ENCODE measurements at places on chromosomes 5 and 9.

- DNase-seq = no peak
Observed at GRCh38 chr9:96141666-96142065, 160.3 kb downstream of the HSD17B3 start.

GRCh38 chr5:137145721-137146120 is 353.4 kb downstream of the SPOCK1 start:
- DNase-seq = no peak

DNA sequence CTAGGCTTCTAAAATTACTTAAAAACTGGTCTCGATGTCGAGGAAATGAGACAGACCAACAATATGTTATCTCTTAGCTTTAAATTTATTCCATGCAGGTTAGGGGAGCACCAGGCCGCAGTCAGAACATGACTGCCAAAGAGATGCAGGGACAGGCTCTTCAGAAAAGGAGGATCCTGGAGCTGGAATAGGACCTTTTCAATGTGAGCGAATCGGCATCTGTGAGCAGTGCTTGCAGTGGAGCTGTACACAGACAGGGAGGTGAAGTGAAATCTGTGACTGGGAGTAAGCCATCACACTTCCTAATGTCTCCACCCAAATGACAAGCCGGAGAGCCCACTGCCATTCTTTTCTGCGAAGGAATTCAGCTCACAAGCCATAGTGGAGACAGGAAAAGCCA is 78.2 kb downstream of the EFNA5 start:
- no peak for DNase-seq

DNA sequence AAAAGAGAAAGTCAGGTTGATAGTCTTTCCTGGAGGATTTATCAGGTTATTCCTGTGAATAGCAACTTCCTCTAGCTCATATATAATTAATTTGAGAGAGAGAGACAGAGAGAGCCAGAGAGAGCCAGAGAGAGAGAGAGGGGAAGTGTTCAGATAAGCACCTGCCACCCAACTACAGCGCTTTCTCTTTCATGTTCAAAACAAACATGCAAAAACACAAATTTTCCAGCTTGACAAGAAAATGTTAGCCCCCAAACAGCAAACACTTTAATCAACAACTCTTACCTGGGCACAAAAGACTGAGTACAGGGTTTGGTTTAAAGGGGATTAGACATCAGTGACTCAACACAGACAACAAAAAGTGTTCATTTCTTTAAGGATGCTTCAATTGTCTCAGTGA is 61.7 kb upstream of the PLPP6 start:
- DNase-seq = no peak

DNA sequence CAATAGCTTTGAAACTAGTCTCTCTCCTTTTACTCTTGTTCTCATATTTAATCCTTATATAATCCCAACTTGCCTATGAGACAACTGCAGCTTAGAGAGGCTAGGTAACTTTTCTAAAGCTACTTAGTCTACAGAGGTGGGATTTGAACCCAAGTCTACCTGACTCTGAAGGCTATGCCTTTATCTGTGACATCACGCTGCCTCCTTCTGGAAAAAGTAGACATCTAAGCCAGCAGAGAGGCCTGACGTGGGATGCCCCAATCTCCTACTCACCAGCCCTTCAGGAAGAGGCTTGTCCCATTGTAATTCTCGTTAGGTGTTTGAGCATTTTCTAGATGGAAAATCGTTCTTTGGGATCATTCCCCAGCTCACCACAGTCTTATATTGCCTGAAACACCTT is 167.5 kb downstream of the HSPA4 start:
- no peak for DNase-seq

- no peak for DNase-seq
Observed at GRCh38 chr5:178207183-178207916, 3.0 kb downstream of the HNRNPAB start.

GRCh38 chr9:91546574-91546973 is 122.9 kb upstream of the NFIL3 start:
- no peak for DNase-seq

- DNase-seq = no peak
Observed at GRCh38 chr5:6518298-6519057, 69.8 kb downstream of the UBE2QL1 start.

- no peak for DNase-seq
Observed at GRCh38 chr5:93930098-93930497, 188.7 kb upstream of the POU5F2 start.

DNA sequence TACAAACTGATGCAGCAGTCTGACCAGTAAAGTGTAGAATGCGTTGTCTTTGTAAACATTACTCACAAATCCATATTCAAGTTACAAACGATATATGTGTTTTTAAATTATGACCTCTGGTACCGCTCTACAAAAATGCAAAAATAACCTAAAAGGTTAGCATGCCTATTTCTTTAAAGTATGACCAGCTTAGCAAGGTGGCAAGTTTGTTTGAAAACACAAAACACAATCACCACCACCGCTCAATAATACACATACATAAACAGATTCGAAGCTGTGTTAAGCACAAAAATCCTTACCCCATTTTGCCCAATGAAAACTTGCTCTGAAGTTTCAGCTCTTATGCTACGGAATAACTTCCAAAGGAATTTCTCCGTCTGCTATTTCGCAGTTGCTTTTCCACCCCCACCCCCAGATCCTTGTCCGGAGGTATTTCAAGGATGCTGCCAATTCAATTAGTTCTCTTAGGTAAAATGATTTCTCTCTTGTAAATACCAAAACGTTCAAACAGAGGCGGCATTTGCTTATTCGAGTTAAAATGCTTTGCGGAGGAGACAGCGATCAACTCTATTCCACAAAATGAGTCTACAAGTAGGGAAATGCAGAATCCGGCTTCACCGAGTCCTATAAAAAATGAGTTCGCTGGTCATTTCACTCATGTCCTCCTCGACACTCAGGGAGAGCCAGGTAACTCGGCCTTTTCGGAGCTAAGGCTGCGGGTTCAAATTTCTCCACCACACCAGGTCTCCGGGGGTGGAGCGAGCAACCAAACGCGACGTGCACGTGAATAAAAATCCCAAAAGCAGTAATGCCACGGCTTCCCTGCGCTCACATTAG is 1.2 kb downstream of the HOMER1 start:
- DNase-seq = no peak

GRCh38 chr9:18331808-18332209 is 142.1 kb upstream of the ADAMTSL1 start:
- DNase-seq = no peak

- DNase-seq = no peak
Observed at GRCh38 chr5:138467711-138468132, 2.4 kb downstream of the EGR1 start.

DNA sequence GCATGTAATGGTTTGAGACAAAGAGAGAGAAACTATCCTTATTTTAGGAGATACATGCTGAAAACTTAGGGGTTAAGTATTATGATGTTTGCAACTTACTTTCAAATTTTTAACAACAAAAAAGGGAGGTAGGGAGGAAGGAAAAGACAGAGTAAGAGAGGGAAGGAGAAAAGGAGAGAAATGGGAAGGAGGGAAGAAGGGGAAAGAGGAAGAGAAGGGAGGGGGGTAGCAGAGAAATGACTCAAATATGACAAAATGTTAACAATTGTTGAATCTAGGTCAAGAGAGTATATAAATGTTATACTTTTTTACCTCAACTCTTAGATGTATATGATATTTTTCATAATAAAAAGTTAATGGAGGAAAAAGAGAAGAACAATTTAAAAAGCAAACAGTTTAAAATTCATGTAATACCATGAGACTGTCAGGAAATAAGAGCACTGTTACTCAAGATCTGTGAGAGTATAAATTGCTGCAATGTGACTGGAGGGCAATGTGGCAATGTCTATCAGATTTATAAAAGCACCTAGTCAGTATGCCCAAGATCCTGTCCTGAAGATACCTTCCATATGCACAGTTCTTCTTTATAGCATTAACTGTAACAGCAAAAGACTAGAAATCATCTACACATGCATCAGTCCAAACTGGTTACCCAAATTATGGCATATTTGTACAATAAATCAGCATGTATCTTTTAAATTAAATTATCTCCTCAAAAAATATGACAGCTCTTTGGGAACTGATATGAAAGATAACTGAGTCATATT is 16.3 kb downstream of the FBXW11 start:
- no peak for DNase-seq

GRCh38 chr5:61704289-61704688 is 372.2 kb downstream of the ZSWIM6 start:
- DNase-seq = no peak

- DNase-seq = no peak
Observed at GRCh38 chr5:136906545-136906944, 541.2 kb upstream of the TRPC7 start.

DNA sequence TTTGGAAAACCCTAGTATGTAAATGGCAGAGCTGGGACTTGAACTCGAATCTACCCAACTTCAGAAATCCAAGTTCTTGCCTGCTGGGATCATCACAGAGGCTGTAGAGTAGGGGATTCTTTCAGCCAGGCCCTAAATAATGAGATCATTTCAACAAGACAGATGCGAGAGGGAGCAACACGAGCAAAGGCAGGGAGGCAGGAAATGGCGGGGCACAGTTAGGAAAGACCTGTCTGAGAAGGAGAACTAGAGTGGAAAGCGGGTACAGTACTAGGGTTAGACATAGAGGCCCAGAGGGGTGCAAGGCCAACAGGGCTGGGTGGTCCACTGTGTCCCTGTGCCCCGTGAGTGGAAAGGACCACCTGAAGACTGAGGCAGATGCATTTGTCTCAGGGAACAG is 46.1 kb downstream of the MVB12B start:
- no peak for DNase-seq

- no peak for DNase-seq
Observed at GRCh38 chr5:61280761-61281427, 51.2 kb upstream of the ZSWIM6 start.

- DNase-seq = no peak
Observed at GRCh38 chr9:129095908-129096307, 14.7 kb downstream of the CRAT start.

DNA sequence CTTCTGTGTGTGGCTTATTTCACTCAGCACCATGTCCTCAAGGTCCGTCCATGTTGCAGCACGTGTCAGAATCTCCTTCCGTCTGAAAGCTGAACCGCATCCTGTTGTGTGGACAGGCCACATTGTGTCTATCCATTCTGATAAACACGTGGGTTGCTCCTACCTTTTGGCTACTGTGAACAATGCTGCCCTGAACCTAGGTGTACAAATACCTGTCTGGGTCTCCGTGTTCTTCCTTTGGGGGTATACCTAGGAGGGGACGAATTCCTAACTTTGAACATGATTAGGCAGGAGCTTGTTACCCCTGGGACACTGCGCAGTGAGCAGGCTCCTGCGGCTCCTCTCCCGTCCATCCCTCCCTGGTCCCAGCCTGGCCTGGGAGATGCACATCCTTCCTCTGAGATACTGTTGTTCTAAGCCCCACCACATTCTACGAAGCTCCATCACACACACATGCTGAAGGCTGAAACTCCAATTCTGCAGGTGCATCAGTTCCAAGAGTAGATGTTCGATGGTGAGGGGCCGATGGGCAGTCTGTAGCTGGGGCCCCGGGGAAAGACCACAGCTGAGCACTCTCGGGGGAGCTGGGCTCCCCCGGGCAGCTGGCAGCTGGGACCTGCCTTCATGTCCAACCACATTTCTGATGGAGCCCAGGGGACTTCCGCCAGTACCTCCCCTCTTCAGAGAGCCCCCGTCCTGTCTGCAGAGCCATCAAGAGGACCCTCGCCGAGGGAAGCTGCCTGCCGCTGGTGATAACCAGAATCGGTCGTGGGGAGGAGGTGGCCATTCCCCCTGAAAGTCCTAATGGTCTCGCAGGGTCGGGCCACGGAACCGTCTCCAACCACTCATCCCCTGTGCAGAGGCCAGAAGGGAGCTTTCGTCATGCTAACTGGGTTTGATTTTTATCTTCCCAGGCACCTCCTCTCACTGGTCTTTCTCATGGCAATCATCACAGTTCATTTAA is 120.9 kb downstream of the COL23A1 start:
- no peak for DNase-seq

DNA sequence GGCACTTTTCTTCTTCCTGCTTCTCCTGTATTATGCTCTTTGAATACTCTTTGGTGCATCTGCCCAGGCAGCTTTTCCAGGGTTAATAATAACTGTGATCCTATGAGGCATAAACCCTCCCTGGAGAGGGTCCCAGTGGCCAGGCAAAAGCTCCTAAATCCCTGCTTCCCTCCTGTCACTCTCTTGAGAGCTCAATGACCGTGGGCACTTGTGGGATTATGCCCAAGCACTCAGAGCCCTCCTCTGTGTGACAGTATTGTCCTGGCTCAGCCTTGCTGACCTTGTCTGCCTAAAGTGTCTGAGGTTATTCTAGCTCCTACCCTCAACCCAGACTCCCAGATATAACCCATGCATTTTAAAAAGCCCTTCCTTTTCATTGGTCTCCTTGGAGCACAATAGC is 51.9 kb downstream of the GALNT10 start:
- no peak for DNase-seq

DNA sequence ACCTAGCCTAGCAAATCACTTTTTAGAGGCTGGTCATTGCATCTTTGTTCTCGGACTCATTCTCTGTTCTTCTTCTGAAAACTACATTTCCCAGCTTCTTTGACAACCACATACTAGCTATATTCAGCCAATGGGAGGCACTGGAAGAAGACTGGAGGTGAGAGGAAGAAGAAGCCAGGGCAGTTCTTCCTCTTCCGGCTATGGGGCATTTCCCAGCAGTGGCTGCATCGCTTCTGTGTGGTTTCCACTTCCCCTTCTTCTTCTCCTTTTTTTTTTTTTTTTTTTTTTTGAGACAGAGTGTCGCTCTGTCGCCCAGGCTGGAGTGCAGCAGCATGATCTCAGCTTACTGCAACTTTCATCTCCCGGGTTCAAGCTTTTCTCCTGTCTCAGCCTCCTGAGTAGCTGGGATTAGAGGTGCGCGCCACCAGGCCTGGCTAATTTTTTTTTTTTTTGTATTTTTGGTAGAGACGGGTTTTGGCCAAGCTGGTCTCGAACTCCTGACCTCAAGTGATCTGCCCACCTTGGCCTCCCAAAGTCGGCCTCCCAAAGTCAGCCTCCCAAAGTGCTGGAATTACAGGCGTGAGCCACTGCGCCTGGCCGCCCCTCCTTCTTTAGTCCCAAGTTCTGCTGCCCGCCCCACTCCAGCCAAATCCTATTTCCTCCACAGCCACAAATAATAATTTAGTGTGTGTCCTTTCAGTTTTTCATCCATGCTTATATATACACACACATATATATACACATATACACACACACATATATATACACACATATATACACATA is 6.9 kb upstream of the UBAP1 start:
- no peak for DNase-seq

- no peak for DNase-seq
Observed at GRCh38 chr5:167155387-167156005, 1135.9 kb upstream of the WWC1 start.

- DNase-seq = no peak
Observed at GRCh38 chr5:5780253-5780652, 357.8 kb downstream of the ICE1 start.

- no peak for DNase-seq
Observed at GRCh38 chr5:33828626-33829308, 63.0 kb downstream of the ADAMTS12 start.
